Neural progenitor cell (in vitro differentiated cells): ENCODE measurements at places on chromosomes 6 and 20.
A peak's percentile ranks its signal among the peaks of the same experiment; 100 is the strongest.

- no peak for DNase-seq
Observed at GRCh38 chr20:38997622-38998021, 35.5 kb downstream of the DHX35 start.

DNA sequence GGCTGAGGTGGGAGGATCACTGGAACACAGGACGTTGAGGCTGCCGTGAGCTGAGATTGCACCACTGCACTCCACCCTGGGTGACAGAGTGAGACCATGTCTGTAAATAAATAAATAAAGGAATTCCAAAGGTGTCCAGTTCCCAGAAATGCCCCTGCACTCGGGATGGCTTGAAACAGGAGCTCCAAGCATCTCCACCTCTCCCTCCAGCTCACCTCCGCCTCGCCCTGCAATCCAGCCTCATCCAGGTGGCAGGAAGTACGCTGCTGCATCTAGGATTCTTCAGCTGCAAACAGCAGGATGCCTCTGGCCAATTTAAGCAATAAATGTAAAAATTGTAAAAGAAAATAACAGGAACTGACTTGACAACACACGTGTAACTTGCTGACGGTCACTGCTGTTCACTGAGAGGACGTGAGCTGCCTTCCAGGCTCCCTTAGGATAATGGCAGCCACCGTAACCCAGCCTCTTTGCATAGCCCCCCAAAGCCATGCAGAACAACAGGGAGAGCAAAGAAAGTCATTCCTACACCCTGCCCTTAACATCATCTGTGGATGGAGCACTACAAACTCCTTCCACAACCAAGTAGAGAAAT, 11.4 kb upstream of the GRM4 start:
- DNase-seq = no peak

- no peak for DNase-seq
Observed at GRCh38 chr6:147522597-147522996, 14.1 kb downstream of the SAMD5 start.

DNA sequence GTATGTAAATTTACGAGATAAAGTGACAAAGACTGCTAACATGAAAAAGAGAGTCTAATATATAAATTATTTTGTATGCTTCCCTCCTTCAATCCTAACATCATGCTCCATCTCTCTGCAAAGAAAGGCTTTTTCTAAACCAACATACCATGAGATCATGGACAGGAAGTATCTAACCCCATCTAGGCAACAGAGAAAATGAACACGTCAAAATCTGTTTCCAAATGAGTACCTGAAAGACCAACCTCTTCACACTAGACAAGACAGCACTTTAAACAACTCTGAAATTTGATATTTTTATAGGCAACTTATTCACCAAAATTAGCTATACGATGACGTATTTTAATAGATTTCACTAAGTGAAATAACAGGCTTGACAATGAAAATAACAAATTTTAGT, 54.6 kb downstream of the MAN1A1 start:
- DNase-seq = no peak

DNA sequence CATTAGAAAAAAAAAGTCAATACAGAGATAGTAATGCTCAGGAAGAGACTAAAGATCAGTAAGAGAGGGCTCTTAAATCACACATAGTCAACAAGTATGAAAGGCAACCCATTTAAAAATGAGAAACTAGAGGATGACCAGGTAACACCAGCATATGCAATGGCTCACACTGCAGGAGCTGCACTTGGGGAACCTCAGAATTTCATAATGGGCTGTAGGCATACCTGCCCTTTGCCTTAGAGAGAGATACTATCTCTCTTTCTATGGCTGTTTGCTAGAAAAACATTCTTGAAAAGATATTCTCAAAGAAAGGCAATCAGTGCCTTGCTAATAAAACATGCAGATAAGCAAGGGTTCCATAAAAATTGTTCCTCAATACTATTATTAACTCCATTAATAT, 33.2 kb downstream of the HMGCLL1 start:
- no peak for DNase-seq

- peak; percentile 28 for DNase-seq
Observed at GRCh38 chr20:22438926-22439325, 145.4 kb downstream of the FOXA2 start.

- DNase-seq = no peak
Observed at GRCh38 chr6:42400061-42400760, 51.5 kb downstream of the TRERF1 start.

- DNase-seq = no peak
Observed at GRCh38 chr20:64231621-64232550, 23.7 kb upstream of the PCMTD2 start.

DNA sequence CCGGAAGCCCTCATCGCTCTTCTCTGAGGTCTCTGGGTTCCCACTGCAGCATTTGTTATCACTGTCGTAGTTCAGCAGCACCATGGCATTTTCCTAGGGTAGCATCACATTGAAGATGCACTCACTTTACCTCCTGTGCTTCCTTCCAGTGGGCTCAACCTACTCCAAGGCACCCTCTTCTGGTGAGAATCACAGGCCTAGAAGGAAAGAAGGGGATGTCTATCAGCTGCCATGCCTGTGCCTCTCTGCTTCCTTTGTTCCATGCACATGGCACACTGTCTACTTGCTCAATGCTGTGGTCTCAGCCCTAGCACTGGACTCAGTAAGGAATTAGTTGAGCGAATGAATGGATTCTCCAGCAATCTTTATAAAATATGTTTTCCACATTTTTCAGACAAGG, 22.6 kb downstream of the CST4 start:
- no peak for DNase-seq
